Activated T-cell treated with anti-CD3 and anti-CD28 coated beads for 48 hours (primary cell): ENCODE measurements at places on chromosomes 3 and 15.

GRCh38 chr15:64131547-64131946, 20.0 kb upstream of the SNX22 start:
- DNase-seq, result no peak

- no peak for DNase-seq
These were observed 100.1 kb upstream of the ALDH1A3 start for GRCh38 chr15:100779331-100780207.

DNA sequence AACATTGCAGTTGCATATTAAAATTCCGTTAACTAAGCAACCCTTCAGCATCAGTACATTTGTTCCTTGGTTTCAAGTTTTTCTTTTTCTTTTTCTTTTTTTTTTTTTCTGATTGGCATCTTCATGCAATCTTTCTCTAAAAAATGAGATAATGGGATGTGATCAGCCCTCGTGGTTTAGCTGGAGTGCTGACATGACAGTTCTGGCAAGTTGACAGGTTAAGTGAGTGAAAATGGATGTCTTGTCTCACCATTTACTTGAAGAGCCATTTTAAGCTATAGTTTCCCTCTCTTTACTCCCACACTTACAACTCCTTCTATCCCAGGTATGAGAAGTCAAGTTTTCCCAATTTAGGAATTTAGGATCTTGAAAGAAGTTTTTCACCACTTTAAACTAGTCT, 495.2 kb downstream of the ROBO2 start:
- no peak for DNase-seq

DNA sequence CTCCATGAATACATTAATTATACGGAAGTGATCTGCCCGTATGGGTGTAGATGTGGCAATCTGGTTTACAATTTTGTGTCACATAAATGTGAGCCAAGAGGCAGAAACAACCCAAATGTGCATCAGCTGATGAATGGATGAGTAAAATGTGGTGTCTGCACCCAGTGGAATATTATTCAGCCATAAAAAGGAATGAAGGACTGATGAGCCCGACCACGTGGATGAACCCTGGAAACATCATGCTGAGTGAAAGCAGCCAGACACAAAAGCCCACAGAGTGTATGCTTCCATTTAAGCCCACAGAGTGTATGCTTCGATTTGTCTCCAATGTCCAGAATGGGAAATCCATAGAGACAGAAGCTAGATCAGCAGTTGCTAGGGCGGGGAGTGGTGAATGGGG, 27.6 kb upstream of the FBLN2 start:
- DNase-seq, result no peak

DNA sequence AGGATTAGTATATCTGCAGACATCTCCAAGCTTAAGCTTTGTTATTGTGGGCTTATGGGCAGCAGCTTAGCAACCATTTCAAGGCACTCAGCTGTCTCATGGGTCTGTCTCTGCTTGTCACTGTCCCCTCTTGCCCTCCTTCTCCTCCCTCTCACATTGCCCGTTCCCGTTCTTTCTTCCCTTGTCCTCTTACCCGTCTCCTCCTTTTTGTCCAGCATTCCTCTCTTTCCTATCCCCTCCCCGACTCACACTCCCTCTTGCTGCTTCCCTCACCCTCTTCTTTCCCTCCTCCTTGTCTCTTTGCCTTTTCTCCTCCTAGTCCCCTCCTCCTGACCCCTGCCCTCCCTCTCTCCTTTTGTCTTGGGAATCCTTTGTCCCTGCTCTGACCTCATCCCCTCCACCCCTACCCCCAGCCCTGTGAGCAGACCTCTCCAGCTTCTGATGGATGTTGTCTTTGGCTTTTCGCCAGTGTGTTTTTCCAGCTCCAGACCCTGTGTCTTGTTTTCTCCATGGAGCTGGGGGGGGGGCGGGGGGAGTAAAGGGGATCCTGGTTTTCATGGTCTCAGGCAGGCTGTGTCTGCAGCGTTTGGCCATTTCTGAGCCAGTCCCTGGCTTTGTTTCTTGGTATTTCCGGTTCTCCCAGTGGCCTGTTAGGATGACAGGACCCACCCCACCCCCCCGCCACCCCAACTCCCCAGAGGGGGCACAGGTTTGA, 47.9 kb upstream of the TRAK1 start:
- no peak for DNase-seq

DNA sequence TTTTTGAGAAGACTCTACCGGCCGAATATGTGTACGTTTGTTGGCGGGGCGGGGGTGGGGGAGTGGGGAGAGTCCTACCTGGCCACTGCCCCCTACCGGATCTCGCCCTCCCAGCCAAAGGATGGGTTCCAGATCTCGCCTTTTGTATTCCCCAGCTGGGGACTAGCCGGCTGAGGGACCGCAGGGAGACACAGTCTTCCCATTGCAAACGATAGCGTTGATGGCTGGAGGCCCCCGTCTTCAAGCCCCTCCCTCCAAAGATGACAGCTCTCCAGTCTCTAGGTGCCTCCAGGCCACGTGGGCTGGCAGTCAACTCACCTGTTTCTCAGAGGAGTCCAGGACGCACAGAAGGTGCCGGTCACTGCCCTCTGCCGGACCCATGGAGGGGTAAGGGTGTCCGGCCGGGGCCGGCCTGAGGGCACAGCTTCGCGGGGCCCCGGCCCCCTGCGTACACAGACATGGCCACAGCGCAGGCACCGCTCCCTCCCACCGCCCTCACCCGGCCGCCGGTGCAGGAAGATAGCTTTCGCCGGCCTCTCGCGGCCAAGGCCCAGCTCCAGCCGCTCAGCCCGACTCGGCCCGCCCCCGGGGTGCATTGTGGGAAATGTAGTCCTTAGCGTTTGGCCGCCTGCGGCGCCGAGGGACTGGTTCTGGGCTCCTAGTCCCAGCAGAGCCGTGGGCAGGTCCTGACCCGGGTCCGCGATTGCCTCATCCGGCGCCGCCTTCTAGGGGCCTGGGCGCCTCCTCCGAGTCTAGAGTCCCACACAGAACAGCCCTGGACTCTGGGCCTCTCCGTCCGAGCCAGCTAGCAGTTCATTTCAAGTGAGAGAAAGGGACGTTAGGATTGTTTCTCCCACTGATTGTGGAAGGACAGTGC, at the start of gene MON1A:
TSS of gene MON1A (minus strand) at position 521 of the 877 bp plus-strand sequence. CDS start 16,465 bp downstream, outside the sequence.
- DNase-seq, result peak; percentile 86

GRCh38 chr3:41580274-41580959, 381.1 kb downstream of the CTNNB1 start:
- DNase-seq, result no peak
